ENCODE measurements at places on chromosomes 2 and 18. TPM values are rescaled to one million over a fixed set of nuclear protein-coding genes. Genes with fewer than 3 reads are reported as not detected.
A peak's percentile ranks its signal among the peaks of the same experiment; 100 is the strongest.

Gene DAPL1
- not detected for total RNA-seq

Gene CYS1
- 5.9 TPM for total RNA-seq

- no peak for DNase-seq
Measured at GRCh38 chr2:4959219-4959618, 733.0 kb upstream of the SOX11 start.

DNA sequence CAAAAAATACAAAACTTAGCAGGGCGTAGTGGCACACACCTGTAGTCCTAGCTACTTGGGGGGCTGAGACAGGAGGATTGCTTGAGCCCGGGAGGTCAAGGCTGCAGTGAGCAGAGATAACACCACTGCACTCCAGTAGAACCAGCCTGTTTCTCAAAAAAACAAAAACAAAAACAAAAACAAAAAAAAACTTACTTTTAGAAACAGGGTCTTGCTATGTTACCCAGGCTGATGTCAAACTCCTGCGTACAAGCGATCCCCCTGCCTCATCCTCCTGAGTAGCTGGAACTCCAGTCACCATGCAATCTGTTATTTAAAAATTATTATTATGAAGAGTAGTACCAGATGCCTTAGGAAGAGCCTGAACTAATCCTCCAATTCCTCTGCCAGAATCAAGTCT, 35.0 kb upstream of the GLI2 start:
- DNase-seq = no peak

GRCh38 chr2:222180619-222181018, 118.2 kb downstream of the PAX3 start:
- no peak for DNase-seq

GRCh38 chr2:72934683-72935610, 17.6 kb downstream of the EMX1 start:
- DNase-seq = peak; percentile 59

DNA sequence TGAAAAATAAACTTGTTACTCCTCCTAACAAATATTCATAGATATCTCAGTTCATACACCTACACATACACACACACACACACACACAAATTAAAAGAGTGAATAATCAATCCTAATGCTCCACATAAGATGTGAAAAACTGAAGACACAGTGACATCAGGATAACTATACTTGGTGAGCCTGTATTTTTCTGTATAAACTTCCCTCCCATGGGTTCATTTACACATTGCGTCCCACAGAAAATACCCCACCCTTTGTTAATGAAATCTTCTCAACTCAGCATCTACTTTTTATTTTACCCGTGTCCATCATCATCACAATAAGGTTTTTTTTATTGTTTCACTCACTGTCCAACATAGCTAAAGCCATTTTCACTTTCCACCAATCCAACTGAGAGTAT, 60.4 kb downstream of the CD226 start:
- DNase-seq = no peak

DNA sequence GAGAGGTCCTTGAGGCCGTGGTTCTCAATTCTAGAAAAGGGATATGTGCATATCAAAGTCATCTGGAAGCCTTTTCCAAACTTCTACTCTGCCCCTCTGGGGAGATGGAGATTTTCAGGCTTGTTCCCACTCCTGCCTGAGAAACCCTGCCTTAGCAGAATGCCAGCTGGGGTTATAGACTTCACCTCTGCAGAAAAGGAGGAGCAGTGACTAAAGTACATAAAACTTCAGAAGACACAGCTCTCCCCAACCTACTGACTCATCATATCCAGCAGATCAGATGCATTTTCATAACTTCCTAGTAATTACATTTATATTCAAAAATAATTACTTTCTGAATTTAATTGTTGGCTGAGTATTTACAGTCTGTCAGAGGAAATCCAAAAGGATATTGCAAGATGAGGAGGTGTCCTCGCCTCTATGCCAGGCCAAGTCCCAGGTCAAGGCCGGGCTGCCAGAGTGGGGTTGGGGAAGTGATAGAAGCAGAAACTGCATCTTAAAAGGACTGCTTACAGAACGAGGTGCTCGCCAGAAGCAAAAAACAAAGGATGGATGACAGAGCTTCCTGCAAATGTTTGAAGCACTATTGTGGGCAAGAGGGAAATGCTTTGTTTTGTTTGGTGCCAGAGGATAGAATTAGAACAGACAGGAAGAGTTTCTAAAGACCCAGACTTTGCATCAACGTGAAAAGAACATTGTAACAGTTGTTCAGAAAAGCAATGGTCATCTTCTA, 75.6 kb upstream of the APCDD1 start:
- no peak for DNase-seq

DNA sequence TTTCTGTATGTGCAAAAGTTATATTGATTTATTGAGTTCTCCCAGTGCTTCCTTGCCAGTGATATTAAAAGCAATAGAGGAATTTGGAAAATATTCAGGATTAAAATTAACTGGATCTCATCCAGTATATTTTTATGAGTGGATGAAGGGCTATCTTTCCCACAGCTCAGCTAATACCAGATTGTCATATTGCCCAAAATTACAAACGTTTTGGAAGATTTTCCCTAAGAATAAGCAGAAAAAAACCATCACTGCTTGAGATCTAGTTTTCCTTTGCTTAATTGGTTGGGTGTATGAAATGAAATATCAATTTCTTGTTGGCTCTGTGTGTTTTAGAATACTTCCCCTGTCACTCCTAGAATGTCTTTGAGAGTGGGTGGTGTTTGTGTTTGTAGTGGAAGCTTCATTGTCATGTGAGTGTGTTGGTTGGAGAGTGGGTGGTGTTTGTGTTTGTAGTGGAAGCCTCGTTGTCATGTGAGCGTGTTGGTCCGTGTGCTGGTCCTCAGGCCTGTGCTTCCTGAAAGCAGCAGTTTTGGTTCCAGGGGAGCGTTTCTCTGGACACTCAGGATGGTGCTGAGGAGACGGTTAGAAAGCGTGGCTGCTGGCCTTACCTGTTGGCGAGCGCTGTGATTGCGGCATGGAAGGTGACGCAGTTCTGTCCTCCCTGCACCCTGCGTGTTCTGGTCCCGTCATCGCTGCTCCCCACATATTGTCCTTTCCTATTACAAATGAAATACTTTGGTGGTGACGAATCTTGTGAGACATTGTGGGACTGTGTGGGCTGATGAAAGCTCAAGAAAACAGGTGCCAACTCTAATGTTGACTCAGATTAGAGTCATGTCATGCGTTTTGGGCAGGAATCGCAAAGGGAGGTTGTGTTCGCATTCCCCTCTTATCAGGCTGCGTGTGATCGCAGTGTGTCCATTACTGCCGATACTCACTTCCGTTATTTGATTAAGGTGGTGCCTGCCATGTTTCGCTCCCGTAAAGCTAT, 12.4 kb downstream of the ASB1 start:
- peak; percentile 98 for DNase-seq

Gene RSAD2
- total RNA-seq = 2.8 TPM

GRCh38 chr2:138223319-138223718, 259.0 kb downstream of the HNMT start:
- peak; percentile 83 for DNase-seq

DNA sequence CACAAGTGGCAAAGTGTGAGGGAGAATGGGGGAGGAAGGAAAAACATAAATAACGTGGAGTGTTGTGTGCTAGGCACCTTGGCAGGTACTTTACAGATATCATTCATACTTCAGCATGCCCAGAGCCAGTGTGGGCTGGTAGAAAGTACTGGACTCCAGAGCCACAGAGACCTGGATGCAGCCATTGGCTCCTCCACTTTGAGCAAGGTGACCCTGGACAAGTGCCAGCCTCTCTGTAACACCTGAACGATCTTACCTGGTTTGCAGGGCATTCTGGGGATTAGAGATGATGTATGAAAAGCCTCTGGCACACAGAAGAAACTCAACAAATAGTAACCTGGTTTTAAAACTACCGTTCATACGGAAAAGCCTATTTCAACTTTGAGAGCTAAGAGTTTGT, 6.3 kb downstream of the LOXHD1 start:
- DNase-seq = no peak

DNA sequence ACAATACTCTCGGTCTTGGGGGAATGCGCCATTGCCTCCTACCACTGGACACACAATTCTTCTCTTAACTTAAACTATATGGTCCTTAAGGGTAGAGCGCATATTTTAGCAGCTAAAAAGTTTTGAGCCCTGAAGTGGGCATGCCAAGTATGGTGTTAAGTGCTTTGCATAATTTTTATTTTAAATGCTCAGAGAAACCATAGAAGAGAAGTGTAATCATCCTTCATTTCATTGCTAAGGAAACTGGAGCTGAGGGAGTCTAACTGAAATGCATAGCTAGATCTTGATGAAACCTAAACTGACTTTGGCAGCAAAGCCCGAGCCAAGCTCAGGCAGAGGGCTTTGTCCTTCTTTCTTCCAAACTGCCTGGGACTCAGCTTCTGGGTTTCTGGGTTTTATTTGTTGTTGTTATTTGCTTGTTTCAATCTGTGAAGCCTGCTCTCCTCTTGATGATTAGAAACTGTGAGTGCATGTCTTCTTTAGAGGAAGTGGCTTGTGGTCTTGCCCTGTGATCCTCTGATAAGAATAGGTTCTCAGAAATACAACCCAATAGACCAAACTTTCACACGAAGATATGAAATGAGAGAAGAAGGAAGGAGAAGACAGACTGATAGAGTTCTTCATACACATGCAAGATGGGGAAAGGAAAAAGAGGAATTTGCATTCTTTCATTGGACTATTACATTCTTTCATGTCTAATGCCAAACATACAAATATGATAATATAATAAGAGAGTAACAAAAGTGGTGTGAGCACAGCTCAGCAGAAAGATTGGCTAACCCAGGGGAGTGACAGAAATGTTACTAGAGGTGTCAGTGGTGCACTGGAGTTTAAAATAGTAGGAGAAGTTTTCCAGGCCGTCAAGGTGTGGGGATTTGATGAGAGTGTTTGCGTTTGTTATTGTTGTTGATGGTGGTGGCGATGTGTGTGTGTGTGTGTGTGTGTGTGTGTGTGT, 7.5 kb upstream of the RNF144A start:
- peak; percentile 25 for DNase-seq

DNA sequence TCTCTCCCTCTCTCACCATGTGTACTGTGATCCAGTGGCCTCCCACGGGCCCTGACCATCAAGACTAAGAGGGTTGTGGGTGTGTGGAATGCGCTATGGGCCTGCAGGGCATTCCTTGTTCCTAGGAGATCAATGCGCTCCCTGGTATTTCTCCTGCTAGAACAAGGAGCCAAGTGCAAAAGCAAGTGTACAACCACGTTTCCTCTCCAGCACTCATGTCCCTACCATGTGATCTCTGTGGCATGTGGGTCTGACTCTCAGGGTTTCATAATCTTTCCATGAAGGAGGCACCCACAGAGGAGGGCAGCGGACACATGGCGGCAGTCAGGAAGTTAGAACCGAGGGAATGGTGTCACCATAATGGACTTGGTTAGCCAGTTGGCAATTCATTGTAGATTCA, 91.4 kb downstream of the MAPK4 start:
- DNase-seq = no peak

DNA sequence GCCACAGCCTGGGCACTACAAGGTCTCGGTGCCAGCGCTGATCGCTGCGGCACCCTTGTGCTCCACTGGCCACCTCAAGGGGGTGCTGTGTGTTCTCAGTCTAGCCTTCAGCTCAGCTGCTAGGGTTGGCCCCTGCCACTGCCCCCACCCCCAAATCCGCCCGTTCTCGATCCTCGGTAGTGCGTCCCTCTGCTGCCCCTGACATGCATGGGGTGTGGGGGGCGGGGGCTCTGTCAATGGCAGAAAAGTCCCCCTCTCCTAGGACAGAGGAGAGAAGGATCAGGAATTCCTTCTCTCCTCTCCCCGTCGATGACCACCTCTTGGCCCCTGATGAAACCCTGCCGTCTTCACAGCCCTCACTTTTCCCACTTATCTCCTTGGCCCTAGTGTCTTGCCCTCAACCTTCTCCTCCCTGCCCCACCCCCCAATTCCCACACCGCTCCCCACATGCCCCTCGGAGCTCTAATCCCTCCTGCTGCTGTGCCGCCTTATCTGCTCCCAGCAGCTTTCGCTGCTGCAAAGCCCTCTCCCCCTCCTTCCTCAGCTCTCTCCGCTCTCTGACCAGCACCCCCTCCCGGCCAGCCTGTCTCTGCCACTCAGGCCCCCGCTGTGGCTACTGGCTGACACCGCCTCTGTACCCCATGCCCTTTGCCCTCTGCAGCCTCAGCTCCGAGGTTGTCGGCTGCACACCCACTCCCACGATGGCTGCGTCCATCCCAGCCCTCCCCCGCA, 4.3 kb upstream of the ASIC4 start:
- DNase-seq = no peak

GRCh38 chr2:99183025-99183424, 2.0 kb downstream of the MRPL30 start:
- DNase-seq = no peak
